Cortex of kidney (tissue), 1 donor: ENCODE measurements at places on chromosomes 3 and 15.

DNA sequence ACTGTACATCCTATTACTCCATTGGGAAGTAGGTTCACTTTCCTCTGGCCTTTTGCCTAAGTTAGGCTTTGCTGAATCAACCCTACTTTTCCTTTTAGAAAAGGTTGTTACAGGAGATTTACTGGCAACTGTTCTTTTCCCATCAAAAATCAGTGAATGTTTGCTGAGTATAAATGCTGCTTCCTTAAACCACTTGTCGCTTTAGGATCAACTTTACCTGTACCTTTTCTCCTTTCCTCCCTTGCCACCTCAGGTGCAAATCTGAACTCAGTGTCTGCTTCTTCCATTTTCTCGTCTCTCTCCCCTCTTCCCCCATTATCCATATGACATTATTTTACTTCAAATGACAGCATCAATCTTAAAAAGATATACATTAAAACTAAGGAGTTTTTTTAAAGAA is 69.5 kb upstream of the GOLGA6B start:
- no peak for DNase-seq

DNA sequence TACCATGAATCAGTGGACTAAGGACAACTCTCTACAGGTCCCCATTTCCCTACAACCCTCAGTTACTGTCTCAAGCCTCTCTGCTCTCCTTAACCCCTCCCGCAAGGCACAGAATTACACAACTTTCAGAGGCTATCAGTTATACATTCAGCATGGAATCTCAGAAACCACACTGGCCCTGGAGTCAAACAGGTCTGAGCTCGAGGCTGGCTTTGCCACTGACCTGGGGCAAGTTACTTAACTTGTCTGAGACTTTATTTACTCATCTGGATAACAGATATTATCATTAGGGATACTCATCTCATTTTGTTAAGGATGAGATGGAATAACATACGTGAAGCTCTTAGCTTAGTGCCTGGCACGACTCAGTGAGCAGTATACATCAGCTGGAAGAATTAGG is 95.2 kb downstream of the WDR76 start:
- no peak for DNase-seq

- DNase-seq, result no peak
These were observed 23.8 kb upstream of the RPL29 start for GRCh38 chr3:52019352-52020080.

DNA sequence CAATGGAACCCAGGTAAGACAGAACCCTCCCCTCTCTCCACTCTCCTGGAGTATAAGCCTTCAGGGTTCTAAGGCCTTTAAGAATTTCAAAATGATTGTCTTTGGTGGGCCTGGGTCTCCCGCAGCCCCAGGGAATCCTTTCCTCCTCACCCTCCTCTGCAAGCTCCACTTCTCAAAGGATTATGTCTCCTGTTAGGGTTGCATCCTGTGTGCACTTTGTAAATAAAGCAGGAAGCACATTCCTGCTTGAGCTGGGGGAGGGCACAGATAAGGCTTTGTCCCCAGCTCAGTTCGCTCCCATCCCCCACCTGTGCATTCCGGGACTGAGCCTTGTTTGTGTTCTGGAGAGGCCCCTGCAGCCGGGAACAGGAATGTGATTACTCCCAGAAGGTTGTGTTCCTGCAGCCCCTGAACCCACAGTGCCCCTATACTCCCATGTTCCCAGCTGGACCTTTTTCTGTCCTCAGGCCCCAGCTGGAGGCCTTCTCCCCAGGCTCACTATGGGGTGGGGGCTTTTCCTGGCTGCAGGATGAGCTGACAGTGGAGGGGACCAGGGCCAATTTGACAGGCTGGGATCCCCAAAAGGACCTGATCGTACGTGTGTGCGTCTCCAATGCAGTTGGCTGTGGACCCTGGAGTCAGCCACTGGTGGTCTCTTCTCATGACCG is 9.5 kb downstream of the TYRO3 start:
- DNase-seq, result no peak

GRCh38 chr3:105495021-105495420 is 128.3 kb downstream of the ALCAM start:
- no peak for DNase-seq

DNA sequence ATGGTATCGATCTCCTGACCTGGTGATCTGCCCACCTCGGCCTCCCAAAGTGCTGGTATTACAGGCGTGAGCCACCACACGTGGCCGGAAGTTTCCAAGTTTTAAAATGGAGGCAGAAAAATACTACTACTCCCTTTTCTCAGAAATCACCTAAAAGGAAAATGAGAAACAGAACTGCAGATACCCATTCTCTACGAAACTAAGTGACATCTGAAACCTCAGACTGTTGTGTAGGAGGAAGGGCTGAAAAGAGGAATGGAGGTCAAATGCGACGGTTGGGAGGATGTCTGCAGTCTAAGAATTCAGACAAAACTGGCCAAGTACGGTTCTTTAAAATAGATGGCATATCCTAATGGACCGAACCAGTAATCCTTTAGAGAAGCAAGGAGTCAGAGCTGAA is 24.1 kb downstream of the WDR48 start:
- no peak for DNase-seq

- no peak for DNase-seq
These were observed 20.7 kb downstream of the PPP1R2 start for GRCh38 chr3:195522254-195523023.

DNA sequence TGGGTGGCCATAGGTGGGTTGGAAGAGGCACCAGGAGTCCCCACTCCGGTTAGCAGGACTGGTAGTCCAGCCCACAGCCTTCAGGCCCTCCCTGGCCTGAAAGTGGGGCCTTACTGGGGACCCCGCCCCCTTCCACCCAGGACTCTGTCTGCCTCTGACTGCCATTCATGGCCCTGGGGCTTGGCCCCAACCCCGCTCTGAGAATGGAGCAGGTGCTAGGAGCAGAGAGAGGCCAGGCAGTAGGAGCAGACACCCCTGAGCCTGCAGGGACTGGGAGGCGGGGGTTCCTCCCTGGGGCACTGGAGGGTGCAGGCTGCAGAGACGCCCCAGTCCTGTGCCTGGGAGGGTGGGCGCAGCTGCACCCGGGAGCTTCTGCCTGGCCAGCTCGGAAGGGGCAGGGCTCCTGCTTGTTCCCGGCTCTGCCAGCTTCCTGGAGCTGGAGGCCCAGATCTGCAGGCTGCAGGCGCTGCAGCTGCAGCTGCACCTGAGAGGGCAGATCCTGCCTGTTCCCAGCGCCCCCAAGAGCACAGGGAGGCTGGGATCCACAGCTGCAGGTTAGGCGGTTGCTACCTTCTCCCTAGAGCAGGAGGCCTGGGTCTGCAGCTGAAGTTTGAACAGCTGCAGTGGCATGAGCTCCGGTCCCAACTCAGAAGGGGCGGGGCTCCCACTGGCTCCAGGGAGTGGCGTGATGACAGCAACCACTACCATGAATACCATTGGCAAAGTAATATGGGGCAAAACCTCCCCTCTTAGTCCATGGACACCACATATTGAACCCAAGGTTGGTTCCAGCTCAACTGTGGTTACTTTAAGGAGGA is 194.7 kb downstream of the SQOR start:
- no peak for DNase-seq

- DNase-seq, result no peak
These were observed 8.1 kb upstream of the CSK start for GRCh38 chr15:74773731-74774252.

DNA sequence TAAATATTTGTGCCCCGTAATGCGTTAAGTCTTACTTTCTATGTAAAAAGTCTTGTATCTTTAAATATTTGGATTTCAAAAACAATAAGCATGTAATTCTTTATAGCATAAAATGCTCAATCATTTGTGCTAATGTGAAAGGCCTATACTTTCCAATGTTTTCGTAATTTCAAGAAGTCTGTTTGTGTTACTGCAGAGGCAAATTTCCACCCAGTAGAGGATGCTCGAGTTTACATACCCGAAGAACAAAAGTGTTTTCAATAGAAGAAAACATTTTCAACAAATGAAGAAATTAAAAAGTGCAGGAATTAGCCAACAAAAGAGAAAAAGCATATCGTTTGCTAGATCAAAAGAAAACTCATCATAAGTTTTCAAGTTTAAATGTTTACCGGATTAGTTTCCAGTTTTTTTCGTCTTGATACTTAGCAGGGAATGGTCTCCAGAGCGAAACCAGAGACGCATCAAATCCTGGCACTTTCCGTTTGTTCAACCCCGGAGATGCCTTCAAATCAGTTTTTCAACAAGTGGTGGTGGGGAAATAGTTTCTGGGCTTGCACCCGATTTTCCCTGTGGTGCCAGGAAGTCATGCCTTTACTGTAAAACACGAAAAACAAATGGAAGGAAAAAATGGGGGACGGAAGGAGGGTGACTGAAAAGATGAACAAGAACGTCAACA is 1.0 kb downstream of the CGGBP1 start:
- no peak for DNase-seq

DNA sequence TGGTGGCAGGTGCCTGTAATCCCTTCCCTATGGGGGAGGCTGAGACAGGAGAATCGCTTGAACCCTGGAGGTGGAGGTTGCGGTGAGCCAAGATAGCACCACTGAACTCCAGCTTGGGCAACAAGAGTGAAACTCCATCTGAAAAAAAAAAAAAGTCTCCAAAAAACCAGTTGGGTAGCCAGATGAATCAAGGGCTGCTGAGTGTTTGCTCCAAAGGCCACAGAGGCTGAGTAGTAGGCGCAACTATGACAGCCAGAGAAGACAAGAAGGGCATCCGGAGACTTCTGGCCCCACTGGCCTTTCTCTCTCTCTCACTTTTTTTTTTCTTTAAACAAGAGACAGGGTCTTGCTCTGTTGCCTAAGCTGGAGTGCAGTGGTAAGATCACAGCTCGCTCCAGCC is 131.8 kb downstream of the SMAD6 start:
- DNase-seq, result no peak

- DNase-seq, result no peak
These were observed 18.6 kb downstream of the PIK3R4 start for GRCh38 chr3:130728037-130728436.

DNA sequence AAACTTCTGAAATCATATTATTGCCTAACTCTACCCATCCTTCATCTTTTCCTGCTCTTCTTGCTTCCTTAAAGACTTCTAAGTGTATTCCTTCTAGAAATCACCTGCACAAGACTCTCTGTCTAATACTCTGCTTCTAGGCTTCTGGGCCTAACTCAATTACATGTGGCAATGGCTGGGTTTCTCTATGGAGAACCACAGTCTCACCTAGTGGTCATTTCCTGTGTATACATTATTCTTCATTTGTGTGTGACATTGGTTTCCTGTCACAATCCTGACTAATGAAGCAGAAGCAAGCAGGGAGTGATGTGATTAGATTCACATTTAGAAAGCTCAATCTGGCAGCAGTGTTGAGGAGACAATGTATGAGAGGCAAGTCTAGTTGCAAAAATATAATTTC is 16.9 kb upstream of the CLDN1 start:
- DNase-seq, result no peak

- DNase-seq, result no peak
These were observed 20.7 kb upstream of the MYZAP start for GRCh38 chr15:57570994-57571393.
